CD4-positive, alpha-beta T cell treated with Interleukin-2 at 100 ng/mL for 4 hours (primary cell): ENCODE measurements at places on chromosomes 1 and 21.

DNA sequence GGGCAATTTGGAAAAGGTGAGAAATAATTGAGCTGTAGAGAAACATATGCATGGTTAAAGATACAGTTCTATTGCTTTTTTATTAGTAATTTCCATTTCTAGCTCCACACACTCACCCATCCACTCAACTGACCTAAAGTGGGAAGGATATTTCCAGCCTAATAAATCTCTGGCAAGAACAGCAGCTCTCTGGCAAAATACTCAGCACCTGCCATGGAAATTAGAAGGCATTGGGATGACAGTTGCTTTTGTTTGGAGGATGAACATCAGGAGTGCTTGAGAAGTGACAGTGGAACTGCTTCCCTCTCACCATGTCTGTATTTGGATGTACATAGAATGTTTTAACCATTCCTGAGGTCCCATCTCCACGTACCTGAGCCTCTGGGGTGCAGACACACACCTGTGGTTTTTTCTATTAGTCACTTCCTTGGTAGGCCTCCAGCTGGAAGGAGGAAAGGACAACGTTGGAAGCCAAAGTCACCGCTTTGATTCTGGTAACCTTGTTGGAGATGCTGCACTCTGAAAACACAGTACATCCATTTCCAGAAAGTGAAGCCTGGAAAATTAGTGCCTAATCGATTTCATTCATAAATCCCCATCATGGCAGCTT lies 62.3 kb upstream of the RUNX1 start:
- DNase-seq = no peak

- DNase-seq = no peak
Observed at GRCh38 chr1:226588484-226588883, 39.9 kb downstream of the STUM start.

GRCh38 chr1:163013826-163014600 lies 55.1 kb upstream of the RGS4 start:
- DNase-seq = no peak

GRCh38 chr1:151352021-151352718 lies 5.1 kb upstream of the RFX5 start:
- no peak for DNase-seq

DNA sequence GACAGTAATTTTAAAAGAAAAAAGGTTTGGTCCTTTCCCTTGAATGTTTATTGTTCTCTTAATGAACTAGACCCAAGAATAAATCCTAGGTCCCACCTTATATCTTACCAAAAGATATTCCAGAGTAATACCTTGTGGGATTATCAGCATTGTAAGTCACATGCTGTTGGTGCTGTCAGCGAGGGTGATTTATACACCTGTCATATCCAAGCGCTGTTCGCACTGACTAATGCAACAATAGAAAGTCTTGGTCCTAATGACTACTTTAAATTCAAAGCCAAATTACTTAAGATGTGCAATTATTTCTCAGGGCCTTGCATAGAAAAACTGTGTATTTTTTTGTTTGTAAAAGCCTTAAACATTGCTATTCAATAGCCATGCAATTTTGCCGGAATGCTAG lies 6.9 kb downstream of the GPR88 start:
- DNase-seq = no peak

GRCh38 chr1:77986810-77987209 lies 7.9 kb upstream of the FUBP1 start:
- DNase-seq = no peak

DNA sequence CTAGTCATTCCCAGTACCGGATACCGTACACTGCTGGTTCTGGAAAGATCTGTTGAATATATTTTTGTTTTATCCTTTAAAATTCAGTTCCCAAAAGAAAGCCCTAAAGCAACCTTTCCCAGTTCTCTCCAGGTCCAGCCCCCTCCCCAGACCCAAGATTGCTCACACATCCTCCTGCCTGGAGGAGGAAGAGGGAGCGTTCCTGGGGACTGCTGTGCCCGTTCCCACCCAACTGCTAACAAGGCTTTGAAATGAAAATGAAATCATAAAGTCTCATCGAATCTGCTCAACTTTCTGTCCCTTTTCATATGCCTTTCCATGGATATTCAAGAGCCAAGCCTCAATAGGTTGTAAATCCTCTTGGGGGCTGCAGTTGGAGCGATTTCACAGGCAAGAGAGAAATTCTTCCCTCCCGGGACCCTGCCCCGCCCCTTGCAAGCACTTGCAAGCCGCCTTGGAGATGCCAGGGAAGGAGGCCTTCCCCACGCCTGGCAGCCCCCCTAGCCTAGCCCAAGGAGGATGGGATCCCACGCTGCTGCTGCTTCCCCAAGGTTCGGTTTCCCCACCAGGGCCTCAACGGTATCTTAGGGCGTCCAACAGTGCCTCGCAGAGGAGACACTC lies 113.2 kb upstream of the CACHD1 start:
- DNase-seq = no peak

- no peak for DNase-seq
Observed at GRCh38 chr1:221457685-221458446, 284.0 kb downstream of the DUSP10 start.

DNA sequence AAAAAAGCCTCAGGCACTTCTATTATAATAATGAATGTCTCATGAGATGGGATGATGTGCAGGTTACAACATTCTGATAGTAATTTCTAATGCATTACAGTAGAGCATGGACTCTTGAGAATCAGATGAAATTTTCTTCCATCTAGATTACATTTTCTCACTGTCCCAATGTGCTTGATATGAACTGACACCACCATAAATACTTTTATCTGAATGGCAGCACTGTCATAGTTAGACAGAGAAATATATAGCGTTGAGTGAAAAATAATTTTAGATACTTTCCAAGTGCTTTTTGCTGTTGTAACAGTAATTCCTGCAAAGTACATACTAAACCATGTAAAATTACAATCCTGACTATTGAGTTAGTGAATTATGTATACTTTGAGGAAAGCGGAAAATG lies 630.1 kb downstream of the BRINP3 start:
- DNase-seq = no peak

DNA sequence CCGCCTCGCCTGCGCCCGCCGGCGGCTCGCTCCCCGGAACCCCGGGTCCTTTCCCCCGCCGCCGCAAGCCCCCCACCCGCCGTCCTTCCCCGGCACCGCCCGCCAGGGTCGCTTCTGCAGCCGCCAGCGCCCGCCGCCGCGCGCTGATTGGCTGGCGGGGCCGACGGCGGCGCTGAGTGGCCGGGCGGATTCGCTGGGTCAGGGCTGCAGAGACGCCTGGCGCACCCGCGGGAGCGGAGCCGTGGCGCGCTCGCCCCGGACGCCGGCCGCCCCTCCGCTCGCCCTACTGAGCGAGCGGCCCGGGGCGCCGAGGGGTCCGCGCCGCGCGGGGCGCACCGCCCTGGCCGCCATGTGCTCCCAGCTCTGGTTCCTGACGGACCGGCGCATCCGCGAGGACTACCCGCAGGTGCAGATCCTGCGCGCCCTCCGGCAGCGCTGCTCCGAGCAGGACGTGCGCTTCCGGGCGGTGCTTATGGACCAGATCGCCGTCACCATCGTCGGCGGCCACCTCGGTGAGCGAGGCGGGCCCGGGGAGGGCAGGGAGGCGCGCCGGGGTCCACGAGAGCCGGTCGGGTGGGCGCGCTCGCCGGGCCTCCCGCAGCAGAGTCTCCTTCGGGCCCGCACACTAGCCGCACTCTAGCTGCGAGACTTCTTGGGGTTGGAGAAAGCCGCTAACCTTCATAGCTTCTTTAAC lies at the start of gene RIMKLA:
Gene RIMKLA (plus strand): TSS at position 207 of the 694 bp plus-strand sequence. CDS start 143 bp downstream, at position 350.
- DNase-seq = peak; percentile 21

DNA sequence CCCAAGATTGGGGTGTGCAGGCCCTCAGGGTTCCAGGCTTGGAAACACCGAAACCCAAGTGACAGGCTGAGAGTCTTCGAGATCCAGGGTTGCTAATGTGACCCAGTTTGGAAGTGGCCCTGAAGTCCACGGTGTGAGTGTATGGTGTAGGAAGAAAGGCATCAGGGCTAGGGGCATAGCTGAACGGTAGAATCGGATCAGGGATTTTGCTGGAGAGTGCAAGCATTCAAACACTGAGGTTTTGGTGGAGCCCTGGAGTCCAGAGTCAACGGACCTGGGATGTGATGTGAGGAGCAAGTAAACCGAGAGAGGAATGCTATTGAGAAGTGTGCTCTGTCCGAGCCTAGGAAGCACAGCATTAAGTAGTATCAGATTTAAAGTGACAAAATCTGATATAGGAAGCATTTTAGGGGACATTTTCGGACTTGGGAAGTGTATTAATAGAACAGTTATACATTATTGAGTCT lies 958 bp downstream of the NFYC start:
- no peak for DNase-seq

GRCh38 chr1:51956528-51957509 lies 33.7 kb downstream of the RAB3B start:
- no peak for DNase-seq

DNA sequence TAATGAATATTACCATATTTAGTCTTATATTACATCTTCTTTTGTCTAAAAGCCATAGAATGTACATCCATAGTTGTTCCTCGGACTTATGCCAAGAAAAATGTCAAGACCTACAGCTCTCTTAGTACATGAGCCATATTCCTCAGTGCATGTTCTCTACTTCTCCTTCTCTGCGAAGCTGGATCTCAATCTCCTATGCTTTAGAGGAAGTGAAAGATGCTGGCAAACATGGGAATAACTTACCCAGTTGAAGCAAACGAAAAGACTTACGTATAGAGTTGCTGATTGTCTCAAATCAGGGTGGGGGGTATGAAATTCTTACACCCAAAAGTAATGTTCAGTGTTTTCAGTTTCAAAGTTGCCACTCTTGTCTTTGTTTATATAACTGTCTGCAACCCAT lies 32.7 kb downstream of the OR13G1 start:
- DNase-seq = no peak

DNA sequence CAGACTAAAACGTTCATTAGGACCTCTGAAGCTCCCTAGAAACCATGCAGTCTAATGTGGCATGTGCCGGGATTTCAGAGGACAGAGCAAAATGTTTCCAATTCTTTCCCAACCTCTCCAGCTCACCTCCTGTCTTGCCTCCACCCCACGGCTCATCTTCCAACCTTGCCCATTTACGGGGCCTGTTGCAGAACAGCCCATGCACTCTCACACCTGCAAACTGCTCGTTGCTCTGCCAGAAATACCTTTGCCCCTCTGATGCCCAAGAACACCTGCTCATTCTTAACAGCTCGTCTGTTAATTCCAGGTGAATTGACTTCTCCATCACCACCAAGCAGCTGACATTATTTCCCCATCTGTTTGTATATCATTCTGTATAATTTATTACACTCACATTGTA lies 53.9 kb upstream of the LBR start:
- no peak for DNase-seq
